Activated CD4-positive, alpha-beta T cell treated with anti-CD3 and anti-CD28 coated beads, Interleukin-2, amount 50 U/mL, for 16 hours (primary cell): ENCODE measurements at places on chromosomes 3 and 15.
A peak's percentile ranks its signal among the peaks of the same experiment; 100 is the strongest.

DNA sequence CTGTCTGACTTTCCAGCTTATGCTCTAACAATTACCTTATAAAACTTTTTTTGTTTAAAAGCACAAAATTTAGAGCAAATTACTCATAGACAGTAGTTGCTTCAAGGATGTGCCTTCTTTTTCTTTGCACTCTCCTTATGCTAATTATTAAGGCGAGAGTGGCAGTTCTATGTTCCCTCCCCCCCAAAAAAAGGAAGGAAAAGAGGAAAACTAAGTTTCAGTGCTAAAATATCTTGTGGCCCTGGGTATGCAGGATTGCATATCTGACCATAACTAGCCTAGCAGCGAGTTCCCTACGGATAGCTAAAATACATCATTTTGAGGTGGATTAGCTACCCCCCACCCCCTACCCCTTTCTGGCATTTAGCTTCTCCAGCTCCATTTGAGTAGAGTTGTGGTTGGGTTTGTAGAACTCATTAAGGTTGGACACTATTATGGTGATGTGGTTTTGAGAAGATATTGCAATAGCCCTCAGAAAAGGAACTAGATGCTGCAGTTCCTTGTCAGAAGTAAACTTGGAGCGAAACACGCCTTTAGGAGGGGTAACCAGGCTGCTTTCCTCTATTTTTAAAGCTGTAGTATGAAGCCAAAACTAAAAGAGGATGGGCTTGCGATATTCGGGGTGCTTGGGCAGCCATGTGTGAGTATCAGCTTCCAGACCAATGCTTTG is 174.6 kb downstream of the AKAP13 start:
- peak; percentile 33 for DNase-seq

GRCh38 chr15:33908406-33908805 is 59.9 kb upstream of the CHRM5 start:
- DNase-seq: no peak

DNA sequence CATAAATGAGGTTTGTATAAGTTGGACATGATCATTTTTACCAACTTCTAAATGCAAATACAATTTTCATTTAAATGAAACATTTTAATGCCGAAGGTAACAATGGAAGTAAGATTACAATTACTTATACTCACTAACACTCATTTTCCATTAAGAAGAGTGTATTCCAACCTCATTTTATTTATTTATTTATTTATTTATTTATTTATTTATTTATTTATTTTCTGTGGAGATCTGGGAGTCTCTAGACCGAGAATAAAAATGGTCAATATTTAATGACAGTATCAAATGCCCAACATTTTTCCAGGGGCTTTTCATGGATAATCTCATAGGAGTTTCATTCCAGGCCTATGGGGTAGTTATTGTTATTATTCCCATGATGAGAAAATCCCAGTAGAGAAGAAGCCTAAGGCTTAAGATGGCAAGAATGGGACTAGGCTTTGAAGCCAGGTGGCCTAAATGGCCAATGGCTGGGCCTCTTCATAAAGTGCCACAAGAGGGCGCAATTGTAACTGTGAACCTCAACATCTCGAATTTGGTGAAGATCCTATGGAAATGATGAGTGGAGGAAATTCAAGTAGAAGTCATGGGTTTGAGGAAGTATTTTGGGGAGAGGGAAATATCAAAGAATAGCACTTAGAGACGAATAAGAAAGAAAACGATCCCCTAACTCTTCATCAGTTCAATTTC is 21.3 kb downstream of the VGLL3 start:
- DNase-seq: peak; percentile 30

GRCh38 chr15:34984889-34985630 is 3.0 kb downstream of the ZNF770 start:
- DNase-seq: peak; percentile 34

GRCh38 chr3:100260081-100260684 is 609 bp upstream of the TBC1D23 start:
- no peak for DNase-seq

DNA sequence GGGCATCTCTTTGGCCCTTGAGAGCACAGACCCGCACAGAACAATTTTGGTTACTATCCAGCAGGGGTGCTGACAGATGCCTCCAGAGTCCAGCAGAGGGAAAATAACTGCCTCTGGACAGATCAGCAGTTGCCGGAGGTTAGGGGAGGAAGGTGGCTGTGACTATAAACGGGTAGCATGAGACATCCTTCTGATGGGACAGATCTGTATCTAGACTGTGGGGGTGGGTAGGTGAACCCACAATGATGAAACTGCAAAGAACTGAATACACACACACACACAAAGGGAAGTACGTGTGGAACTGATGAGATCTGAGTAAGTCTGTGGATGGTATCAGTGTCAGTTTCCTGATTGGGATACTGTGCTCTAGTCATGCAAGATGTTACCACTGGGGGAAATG is 21.2 kb downstream of the ADAMTS7 start:
- DNase-seq: peak; percentile 57

DNA sequence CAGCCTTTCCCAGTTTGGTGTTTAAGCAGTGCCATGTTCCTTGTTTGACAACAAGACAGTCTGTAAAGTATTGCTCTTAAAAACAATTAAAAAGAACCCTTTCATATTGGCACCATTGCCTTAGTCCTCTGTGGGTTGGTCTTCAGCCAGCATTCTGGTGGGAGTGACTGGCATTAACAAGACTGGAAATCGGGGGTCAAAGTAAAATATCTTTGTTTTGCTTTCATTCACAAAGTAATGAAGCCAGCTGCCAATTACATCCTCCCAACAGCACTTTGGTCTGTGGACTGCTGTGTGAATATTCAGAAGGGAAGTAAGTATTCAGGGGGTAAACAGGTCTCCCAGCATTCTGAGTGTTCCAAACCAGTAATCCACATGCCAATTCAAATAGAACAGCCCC is 8.3 kb upstream of the VILL start:
- no peak for DNase-seq

GRCh38 chr3:126460381-126460780 is 15.3 kb downstream of the ZXDC start:
- no peak for DNase-seq

- no peak for DNase-seq
Observed at GRCh38 chr3:73449774-73450173, 175.0 kb downstream of the PDZRN3 start.

GRCh38 chr3:179852142-179852905 is 184.4 kb downstream of the PEX5L start:
- no peak for DNase-seq

DNA sequence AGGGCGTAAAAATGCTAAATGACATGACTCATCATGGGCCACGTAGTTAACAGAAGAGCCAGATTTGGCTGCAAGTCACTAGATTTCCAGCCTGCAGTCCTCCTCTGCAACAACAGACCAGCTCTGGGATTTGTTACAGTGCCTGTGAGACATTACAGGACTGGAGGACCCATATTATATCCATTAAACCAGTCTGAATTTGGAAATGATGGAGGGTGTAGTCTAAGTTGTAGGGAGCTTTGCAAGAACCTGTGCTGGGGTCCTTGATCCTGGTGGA is 10.8 kb downstream of the ZNF774 start:
- no peak for DNase-seq
